ENCODE measurements at places on chromosomes 7 and 10. TPM values are rescaled to one million over a fixed set of nuclear protein-coding genes. Genes with fewer than 3 reads are reported as not detected.

ATRNL1 gene
- total RNA-seq: 1.5 TPM

DNA sequence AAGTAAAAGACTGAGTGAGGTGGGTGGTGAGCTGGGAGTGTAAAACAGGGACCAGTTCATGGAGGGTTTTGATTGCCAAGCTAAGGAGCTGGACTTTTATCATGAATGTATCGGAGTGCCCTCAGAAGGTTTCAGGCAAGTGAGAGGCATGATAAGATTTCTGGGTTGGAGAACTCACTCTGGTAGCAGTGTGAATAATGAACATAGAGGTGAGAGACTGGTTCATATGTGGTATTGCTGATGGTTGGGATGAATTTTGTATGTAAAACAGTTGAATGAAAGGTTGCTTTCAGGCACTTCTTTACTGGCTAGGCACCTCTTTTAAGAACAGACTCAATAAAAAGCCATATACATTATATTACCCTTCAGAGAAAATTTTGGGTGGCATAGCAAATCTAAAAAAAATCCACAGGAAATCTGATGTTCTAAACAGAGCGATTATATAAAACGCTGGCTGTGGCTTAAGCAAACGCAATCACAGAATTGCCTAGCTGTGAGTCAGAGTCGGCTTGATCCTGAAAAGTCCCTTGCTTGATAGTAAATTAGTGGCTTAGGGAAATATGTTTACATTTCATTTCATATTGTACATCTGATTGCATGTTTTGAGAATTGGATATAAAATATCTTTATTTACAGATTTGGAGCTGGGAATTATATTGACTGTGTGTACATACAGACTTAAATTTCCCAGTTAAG, 92.9 kb upstream of the HDAC9 start:
- DNase-seq: no peak
- H3K36me3 ChIP-seq: no peaks in the 10 kb centered on the region

GRCh38 chr7:114715907-114716306, 206.0 kb upstream of the MDFIC start:
- H3K36me3 ChIP-seq: no peaks in the 10 kb centered on the region
- H3K4me1 ChIP-seq: no peaks in the 10 kb centered on the region

- H3K4me3 ChIP-seq: no peak overlapping the region
- no peak overlapping the region for H3K27ac ChIP-seq
- no peaks in the 10 kb centered on the region for H3K4me1 ChIP-seq
- no peak for DNase-seq
- peaks cover 9% of the 10 kb centered on the region for H3K36me3 ChIP-seq
Observed at GRCh38 chr10:5959142-5959541, 18.2 kb downstream of the IL15RA start.

DNA sequence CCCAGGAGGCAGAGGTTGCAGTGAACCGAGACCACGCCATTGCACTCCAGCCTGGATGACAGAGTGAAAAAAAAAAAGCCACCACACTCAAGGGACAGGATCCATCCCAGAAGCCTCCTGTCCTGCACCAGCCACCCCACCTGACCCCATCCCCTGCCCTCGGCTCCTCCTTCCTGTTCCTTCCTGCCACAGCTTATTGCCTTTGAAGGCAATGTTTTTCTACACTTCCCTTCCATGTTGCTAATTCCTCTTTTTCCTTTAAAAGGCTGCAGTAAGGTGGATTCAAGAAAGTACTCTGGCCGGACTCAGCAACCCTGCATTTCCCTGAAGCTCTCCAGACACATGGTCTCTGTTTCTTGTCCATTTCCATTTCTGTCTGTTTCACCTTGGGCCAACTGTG, 80.9 kb downstream of the FAM171A1 start:
- H3K27ac ChIP-seq: no peak overlapping the region
- H3K27me3 ChIP-seq: no peaks in the 10 kb centered on the region
- H3K4me1 ChIP-seq: no peaks in the 10 kb centered on the region
- no peak overlapping the region for H3K4me3 ChIP-seq

- H3K36me3 ChIP-seq: peaks cover 7% of the 10 kb centered on the region
- H3K27ac ChIP-seq: 0 out of 2 replicates have a peak overlapping the region, but pooled peaks have one; percentile 2
- no peaks in the 10 kb centered on the region for H3K27me3 ChIP-seq
Observed at GRCh38 chr10:104327745-104328645, 10.3 kb downstream of the ITPRIP start.
